ENCODE measurements at places on chromosomes 4 and X.

DNA sequence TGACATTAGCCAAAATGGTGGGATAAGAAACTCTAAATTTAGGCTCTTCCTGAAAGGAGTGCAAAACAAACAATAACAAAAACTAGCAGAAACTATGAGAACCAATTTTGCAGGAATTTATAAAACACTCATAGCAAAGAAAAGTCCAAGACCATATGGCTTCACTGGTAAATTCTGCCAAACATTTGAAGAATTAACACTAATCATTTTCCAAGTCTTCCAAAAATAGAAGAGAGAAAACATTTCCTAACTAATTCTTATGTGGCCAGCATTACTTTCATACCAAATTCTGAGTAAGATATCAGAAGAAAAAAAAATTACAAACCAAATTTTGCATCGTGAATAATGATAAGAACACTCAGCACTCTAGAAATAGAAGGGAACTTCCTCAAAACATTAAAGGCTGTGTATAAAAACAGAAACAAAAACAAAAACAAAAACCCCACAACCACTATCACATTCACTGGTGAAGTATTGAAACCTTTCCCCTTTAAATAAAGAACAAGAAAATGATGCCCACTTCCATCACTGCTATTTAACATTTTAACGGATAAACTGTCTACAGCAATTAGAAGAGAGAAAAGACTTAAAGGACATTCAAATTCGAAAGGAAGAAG lies 524.3 kb upstream of the GALNTL6 start:
- no peak for DNase-seq

DNA sequence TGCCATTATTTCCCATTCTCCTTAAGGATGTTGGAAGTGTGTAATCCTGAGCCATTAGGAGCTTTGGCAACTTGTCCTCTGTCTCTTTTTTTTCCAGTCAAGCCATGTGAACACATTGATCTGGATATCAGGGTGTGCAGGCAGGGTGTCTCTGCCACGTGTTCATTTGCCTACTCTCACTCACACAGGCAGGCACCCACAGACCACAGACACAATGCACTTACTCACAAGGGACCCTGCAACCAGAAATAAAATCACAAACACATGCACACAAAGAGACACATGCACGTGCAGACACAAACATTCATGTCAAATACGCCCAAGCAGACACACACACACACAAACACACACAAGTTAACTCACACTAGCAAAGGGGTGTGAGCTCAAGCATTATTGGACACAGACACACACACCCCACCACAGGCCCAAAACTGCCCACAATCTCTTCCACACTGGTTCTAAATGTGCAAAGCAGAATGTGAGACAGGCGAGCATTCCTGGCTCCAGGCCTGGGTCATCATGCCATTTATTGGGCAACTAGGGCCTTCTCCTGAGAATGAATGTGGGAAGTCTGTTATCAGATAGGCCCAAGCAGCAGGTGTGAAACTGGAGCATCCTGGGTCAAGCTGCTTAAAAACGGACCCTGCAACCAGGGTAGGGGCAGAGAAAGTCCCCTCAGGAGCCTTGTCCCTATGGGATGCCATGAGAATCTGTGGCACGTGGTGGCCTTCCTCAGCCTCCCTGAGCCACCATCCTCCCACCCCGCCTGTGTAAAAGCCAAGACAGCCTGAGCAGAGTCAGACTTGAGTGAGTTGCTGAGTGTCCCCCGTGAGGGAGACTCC lies 63.4 kb downstream of the NBDY start:
- no peak for DNase-seq

DNA sequence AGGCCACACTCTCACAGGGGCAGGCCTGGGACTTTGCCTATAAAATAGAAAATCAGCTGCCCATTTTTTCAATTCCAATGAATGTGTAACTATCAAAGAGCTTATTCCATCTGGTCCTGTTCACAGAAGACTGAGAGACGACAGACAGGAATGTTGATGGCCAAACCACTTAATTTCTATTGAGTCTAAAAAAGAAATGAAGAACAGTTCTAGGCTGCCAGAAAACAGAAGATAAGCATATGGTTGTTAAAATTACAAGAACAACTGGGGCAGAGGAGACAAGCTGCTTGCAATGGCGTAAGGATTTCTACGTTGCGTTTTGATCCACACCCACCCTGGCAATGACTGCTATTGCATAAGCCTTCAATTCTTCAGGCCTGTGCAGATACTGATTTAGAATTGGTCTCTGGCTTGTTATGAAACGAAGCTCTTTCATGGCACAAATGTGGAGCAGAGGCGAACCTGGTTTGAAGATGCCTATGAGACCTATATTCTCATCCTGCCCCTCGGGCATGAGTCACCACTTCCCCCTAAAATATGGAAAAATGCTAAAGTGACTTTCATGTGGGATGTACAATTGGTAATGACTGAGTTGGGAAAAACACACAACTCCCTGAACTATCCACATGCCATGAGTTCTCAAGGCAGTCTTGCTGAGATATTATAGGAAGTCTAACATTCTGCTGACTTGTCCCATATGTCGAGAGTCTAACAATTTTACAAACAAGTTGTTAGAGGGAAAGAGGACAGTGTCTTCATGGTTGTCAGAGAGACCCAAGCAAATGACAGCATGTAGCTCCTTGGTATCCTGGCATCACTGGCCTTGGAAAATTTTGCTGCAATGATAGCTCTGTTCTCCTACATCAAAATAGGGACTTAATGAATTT lies 37.9 kb upstream of the SORBS2 start:
- no peak for DNase-seq

- no peak for DNase-seq
Measured at GRCh38 chrX:10922159-10922558, 189.0 kb upstream of the HCCS start.

DNA sequence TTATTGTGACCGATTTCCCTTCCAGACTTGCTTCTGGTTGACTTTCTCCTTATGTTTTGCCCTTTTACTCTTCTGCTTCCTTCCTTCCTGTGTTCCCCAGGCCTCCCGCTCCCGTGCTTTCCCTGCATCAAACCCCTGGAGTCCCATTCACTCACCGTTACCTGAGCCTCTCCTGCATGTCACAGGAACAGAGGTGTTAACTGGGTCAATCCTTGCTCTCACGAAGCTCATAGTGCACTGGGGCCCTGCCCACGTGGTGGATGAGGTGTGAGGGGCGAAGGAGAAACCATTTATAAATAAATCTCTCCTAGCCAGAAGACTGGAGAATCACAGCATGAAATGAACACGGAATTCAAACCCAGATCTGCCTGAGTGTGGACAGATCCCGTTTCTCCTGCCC lies 83.1 kb upstream of the MSX1 start:
- no peak for DNase-seq

DNA sequence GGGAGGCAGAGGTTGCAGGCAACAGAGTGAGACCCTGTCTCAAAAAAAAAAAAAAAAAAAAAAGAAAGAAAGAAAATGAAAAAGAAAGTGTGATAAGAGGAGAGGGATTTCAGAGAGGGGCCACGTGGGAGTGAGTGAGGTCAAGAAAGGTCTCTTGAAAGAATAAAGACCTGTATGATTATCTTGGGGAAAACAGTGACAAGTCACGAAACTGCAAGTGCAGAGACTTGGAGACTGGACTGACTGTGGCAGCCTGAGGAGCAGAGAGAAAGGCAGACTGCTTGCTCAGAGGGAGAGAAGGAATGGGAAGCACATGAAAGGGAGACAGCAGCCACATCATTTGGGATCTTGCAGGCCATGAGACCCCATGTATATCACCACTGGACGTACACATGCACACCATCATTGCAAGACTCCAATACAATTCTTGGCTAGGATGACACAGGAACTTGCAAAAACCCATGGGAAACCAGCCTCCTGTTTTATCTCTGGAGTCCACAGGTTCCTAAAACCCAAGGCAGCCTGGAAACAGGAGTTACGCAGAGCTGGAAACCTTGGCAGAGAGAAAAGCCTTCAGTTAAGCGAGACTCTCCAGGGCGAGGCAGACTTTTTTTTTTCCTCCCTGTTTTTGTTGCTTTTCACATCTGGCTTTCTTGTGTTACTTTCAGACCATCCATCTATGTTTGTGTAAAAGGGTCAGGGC lies 207.0 kb upstream of the TBL1X start:
- DNase-seq, result no peak

DNA sequence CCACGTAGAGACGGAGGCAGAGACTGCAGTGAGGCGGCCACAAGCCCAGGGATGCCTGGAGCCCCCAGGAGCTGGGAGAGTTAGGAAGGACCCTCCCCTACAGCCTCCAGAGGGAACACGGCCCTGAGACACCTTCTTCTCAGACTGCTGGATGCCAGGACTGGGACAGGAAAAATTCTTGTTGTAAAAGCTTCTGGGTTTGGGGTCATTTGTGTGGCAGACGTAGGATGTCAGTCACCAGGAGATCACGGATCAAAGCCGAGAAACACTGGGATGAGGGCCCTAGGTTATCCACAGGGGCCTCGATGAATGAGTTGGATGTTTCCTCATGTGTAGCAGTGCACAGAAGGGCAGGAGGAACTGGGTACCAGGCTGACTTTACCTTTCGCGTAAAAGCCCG lies 163.7 kb downstream of the SHOX start:
- no peak for DNase-seq

- DNase-seq, result no peak
Measured at GRCh38 chr4:128653527-128654444, 155.7 kb upstream of the JADE1 start.

- no peak for DNase-seq
Measured at GRCh38 chrX:50877310-50877709, 33.2 kb upstream of the BMP15 start.

All from glutamatergic neuron (in vitro differentiated cells).